Fibroblast of skin of left biceps (primary cell): ENCODE measurements at places on chromosomes 4 and X.

DNA sequence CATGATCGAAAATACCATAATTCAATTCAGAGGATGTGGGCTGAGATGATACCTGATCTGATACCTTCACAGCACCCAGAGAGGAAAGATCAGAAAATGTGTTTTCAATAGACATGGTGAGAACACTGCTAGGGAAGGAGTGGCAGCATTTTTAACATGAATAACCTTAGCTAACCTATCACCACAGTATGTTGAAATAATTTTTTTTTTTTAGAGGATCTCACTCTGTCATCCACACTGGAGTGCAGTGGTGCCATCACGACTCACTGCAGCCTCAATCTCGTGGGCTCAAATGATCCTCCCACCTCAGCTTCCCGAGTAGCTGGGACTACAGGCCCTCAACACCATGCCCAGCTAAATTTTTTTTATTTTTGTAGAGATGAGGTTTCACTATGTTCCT is 90.5 kb upstream of the RAPGEF2 start:
- peak; percentile 58 for DNase-seq

DNA sequence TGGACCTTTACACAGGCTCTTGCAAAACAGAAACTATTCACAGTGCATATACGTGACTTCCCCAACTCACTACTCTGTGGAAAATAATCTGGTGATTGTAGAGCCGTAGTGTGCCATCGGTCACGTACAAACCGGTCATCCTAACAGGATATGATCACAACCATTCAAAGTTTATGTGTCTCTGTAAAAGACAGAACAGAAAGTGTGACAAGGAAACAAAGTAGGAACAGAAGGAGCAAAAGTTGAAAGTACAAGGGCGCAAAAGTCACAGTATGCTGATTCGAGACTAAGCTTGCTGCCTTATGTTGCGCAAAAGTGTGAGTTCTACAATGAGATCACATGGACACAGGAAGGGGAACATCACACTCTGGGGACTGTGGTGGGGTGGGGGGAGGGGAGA is 18.6 kb downstream of the MEPE start:
- DNase-seq = no peak

DNA sequence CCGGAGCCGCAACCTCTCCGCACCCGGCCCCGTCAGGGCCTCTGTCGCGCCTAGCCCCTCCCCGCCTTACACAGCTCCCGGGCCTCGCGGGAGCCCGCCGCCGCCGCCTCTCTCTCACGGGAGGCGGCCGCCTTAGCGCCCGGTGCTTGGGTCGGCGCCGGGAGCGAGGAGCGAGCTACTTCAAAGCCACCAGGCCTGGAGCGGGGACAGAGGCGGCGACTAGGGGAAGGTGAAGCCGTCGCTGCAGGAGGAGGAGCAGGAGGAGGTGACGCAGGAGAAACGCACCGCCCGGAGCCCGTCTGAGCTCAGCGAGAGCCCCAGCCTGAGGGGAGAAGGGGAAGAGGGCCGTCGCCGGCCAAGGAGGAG is 250 bp downstream of the USP9X start:
- no peak for DNase-seq

DNA sequence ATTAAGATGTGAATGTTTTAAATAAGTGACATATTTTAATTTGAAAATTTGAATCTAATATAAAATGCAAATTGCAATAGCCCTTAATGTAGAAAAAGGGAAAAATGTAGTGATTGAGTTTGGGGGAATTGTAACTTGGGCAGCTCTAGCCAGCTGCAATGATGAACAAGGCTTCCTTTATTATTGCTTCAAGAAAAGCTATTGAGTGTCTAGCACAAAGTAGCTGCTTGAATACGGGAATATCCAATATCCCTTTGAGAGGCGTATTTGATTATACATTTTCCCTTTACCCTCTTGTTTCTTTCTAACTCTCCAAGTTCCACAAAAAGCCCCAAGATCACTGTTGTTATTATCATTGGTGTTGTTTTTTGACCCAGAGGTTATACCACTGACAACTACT is 21.8 kb downstream of the IL1RAPL1 start:
- no peak for DNase-seq

GRCh38 chr4:6727081-6727942 is 11.3 kb downstream of the BLOC1S4 start:
- DNase-seq = no peak

DNA sequence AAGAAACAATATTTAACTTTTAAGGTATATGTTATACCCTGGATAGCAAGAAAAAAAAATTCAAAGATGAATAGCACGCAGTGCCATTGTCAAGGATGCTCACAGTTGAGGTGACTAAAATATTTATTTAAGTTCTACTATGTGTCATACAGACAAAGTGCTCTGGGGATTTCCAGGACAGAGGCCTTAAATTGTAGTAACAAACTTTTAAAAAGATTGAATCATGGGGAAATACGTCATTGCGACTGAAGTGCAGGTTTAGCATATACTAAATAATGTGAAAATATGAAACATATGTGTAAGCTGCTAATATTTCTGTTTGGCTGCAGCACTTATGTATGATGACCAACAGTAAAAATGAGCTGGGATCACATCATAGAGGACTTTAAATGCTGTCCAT is 748.0 kb upstream of the PCDH7 start:
- DNase-seq = no peak

GRCh38 chrX:17740137-17741122 is 3.1 kb downstream of the SCML1 start:
- DNase-seq = no peak

- DNase-seq = no peak
Observed at GRCh38 chr4:109011241-109012026, 248.6 kb upstream of the ETNPPL start.

GRCh38 chr4:43564107-43564506 is 671.6 kb downstream of the GRXCR1 start:
- no peak for DNase-seq

GRCh38 chr4:165906272-165906671 is 33.2 kb downstream of the TLL1 start:
- no peak for DNase-seq

GRCh38 chr4:147813109-147813773 is 81.4 kb downstream of the ARHGAP10 start:
- no peak for DNase-seq

GRCh38 chr4:54091637-54092404 is 8.1 kb upstream of the GSX2 start:
- no peak for DNase-seq

DNA sequence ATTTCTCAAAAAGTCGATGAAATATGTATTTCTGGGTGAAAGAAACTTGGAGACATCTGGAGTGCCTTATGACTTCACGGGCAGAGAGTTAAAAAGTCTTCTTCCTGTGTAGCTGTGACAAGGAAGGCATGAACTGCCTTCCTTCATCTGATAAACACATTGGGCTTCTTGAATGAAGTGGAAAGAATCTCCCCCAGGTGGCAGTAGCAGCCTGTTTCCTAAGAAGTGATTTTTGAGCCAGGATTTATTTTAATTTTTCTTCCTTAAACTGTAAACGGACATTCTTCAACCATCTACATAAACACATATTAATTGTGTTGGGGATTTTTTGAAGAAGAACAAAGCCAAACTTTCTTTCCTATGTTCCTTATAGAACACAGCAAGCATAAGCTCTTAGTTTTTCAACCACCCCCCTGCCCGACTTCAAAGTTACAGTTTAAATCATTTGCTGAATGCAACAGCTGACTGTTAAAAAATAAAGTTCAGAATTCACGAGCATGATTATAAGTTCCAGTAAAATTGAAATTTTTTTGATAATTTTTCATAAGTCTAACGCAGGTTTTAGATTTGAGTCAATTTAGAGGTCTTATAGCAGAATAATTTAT is 980 bp upstream of the GIMD1 start:
- peak; percentile 62 for DNase-seq

GRCh38 chr4:90207887-90208454 is 80.8 kb downstream of the CCSER1 start:
- DNase-seq = no peak
